ENCODE measurements at places on chromosomes 7 and 10. TPM values are rescaled to one million over a fixed set of nuclear protein-coding genes. Genes with fewer than 3 reads are reported as not detected.

ZSWIM8 gene
- polyA plus RNA-seq, result 98.2 TPM

DNA sequence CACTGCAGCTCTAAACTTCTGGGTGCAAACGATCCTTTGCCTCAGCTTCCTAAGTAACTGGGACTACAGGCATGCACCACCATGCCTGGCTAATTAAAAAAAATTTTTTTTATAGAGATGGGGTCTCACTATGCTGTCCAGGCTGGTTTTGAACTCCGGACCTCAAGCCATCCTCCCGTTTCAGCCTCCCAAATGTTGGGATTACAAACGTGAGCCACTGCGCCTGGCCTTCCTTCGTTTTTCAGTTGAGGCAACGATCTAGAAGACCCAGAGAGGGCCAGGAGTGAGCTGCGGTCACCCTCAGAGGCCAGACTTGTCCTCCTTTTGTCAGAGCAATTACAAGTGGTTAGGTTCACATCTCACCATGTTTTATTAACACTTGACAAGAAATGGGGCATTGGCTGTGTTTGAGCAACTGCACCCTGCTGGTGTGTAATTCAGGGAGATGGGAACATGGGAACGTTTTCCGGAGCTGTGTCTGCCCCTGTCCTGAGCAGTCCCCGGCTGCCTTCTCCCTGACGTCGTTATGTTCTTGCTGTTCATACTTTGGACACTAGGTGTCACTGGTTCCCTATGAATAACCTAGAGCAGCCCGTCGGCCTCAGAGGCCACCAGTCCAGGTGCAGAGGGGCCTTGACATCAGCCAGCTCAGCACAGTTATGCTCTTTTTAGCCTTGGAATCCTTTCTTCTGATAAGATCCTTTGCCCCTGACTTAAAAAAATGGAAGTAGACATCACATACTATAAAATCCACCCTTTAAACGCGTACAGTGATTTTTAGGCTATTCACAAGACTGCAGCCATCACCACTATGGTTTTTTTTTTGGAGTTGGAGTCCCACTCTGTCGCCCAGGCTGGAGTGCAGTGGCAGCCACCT lies 375.0 kb downstream of the TYW1 start:
- DNase-seq, result peak; percentile 80

DNA sequence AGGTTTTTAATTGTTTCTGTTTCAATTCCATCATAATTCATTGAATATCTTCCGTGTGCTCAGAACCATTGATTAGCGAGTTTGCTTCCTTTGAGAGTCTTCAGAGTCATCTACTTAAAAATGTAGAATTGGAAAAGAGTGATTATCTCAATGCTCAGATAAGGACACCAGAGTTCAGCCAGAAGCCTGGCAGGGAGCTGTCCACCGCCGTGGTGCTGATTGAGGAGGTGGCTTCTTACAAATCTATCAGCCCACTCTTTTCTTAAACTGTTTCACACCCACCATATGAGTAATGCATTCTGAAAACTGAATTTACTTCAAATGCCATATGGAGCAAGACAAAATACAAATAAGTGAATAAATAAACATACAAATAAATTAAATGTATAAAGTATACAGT lies 79.3 kb downstream of the INSYN2A start:
- peak; percentile 57 for DNase-seq

- no peak for DNase-seq
Measured at GRCh38 chr7:144791488-144791887, 44.4 kb downstream of the TPK1 start.

DNA sequence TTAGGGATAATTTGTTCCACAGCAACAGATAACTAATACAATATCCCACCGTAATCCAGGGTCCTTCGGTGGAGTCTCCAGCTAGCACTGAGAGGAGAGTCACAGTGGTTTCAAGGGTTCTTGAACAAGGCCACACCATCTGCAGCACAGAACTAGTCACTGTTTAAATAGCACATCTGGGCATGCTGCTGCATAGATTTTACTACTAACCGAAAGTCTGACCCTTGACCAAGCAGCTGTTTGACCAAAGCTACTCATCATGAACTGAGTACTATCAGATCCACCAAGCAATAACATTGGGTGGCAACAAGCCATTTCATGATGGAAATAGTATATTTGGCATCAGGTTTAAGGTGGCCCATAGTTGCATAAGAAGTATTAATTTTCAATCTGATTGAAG lies 53.2 kb downstream of the ANKMY2 start:
- DNase-seq, result no peak

DNA sequence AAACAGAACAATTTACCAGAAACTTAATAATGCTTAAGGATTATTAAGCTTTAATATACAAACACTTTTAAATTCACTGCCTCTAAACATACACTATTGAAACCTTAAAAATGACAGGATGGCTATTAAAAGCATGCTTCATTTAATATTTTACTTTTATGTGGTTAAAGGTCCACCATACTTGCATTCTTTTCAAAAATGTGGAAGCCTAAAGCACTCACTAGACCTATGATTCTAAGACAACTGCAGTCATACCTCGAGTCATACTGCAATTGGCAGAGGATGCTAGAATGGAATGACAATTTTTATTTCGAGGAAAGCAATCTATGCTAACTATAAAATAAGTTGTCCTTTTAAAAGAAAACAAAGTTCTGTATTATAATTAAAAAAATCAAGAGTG lies 85.3 kb downstream of the PIP4K2A start:
- no peak for DNase-seq

Data from renal pelvis (tissue), 12 donors.